Body of pancreas (tissue), 4 donors: ENCODE measurements at places on chromosomes 7 and 10.

DNA sequence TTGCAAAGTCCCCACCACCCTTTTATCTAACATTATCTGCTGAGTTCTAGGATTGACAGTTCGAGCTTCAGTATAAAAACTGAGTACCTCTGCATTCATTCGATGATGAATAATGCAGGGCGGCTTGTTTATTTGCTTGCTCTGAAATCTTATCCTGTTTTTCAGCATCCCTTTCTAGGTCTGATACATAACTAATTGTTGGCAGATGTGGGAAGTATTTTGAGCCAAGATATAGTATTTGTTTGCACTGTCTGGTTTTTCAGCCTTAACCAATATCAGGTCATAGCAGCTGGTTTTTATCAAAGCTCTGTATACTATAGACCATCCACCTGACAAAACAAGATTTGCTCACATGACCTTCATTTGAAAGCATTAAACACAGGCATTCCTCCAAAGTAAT is 161.4 kb downstream of the TFEC start:
- H3K4me1 ChIP-seq: no peaks in the 10 kb centered on the region
- no peak for DNase-seq

DNA sequence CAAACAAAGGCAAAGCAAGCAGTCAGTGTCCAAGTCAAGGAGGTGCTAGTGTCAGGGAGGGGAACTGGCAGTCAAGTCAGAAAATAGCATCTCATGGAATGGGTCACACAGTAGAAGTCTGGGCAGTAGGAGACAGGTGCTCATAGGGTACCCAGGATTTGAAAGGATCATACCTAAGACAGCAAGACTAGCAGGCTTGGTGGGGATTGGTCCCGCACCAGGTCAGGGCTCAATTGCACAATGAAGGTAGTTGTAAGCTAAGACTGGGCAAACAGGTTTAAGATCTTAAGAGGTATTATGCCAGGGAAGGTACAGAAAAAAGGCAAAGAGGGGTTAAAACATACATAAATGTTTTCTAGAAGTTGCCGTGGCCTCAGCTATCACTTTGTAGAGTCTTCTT is 181.4 kb upstream of the ETV1 start:
- no peak overlapping the region for H3K27ac ChIP-seq
- no peak for DNase-seq
- H3K4me3 ChIP-seq: no peak overlapping the region

- H3K27ac ChIP-seq: no peak overlapping the region
- H3K4me1 ChIP-seq: peaks cover 7% of the 10 kb centered on the region
- H3K36me3 ChIP-seq: no peaks in the 10 kb centered on the region
- no peak overlapping the region for H3K4me3 ChIP-seq
- DNase-seq: no peak
Observed at GRCh38 chr7:70210200-70210935, 612.1 kb downstream of the AUTS2 start.

DNA sequence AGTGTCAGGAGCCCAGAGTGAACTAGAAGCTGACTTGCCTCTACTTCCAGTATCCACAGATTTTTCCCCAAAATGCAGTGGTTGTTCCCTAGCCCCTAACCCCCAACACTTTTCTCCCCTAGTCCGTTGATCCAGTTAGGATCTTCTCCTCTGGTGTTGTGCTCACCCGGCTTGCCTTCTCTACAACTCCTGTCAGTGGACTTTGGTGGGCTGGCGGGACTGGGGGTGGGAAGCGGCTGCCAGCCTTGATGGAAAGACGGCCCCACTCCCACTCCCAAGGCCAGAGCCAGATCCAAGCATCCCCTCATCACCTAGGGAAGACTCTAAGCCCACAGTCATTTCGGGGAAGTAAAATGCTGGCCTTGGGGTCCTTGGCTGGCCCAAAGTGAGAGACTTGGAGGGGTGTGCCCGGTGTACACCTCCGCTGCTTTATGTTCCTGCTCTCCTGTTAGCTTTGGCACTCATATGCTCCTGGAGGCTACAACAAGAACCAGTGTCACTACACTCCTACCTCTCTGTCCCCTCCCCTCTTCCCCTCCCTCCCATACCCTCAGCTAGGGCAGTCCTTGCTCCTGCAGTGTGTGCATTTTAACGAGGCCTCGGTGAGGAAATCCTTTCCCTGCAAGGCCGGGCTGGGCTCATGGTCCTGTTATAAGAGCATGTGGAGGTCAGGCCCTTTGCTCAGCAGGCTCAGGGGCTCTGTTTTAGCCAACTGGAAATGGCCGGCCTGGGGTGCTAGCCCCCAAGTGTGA is 930 bp upstream of the HOXA10 start:
- H3K4me3 ChIP-seq: no peak overlapping the region
- H3K4me1 ChIP-seq: peaks cover 32% of the 10 kb centered on the region
- H3K27me3 ChIP-seq: peaks cover 5% of the 10 kb centered on the region
- H3K27ac ChIP-seq: no peak overlapping the region

DNA sequence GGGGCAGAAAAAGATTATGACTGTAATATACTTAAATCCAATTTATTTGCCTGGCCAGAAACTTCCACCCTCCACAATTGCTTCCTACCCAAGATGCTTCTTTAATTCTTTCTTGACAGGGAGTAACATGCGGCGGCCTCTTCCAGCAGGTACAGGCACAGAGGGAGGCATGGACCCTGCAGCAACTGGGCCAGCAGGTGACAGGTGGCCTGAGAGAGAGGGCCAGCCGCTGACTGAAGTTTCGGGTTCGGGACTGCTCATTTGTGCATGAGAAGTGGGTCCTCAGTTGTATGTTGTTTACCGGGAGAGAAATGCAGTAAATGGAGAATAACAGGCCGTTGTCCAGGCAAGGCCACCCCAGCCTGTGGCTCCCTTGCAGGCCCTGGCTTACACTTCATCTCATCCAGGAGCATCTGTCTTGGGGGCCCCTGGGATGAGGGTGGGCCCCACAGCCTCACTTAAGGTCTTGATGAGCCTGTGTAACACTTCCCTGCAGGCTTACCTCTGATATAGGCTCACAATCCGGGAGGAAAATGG is 72.5 kb downstream of the C10orf143 start:
- H3K27ac ChIP-seq: no peak overlapping the region
- no peak for DNase-seq
- H3K4me3 ChIP-seq: no peak overlapping the region
- H3K4me1 ChIP-seq: no peaks in the 10 kb centered on the region
